ENCODE measurements at places on chromosomes 6 and 20.

GRCh38 chr6:23633996-23634395 lies 492.0 kb upstream of the NRSN1 start:
- DNase-seq, result no peak

DNA sequence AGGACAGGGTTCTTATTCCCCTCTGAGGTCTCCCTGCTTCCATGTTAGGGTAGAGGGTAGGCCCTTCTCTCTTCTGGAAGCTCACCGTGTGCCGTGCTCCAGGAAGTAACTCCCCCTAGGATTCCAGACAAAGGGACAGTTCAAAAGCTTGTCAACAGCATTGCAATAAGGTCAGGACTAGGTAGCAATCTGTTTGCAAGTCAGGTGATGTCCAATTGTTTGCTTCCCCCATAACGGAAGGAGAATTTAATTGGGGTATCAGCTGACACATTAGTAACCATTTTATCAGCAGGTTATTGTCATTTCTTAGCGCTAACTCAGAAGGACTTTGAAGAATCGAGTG lies 41.9 kb downstream of the SYNJ2 start:
- DNase-seq, result no peak

DNA sequence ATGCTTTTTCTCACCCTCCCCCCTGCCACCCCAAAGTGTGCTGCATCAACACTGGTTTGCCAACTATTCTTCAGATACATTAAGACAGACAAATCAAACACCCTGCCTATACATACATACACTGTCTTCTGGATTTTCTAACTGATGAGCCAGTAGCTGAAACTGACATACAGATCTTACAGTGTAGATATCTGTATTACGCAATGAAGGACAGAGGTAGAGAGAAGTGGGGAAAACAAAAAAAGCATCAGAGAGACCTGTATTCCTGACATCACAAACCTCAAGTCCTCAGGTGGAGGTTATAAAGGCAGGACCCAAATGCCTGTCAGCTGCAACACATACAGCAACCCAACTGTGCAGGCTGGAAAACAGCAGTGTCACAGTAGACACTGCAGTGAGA lies 535.4 kb downstream of the HACE1 start:
- no peak for DNase-seq

DNA sequence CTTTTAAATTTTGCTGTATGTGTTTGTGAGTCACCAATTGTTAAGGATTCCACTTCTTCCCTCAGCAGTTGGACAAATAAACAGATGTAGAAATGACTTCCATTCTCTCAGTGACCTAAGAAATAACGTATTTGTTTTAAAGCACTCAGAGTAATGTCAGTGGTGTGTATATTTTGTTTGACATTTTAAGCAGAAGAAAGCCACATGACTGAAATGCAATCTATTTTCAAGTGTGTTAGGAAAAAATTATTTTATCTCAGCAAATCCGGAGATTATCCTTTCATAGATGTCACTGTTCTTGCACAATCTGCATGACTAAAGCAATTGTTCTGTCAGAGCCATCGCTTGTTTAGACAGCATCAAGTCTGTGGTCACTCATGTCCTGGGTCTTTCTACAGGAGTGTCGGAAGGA lies 77.1 kb downstream of the JAG1 start:
- no peak for DNase-seq

GRCh38 chr20:39623584-39624234 lies 661.6 kb downstream of the DHX35 start:
- DNase-seq, result no peak

GRCh38 chr6:36662380-36662779 lies 16.1 kb upstream of the CDKN1A start:
- no peak for DNase-seq

GRCh38 chr6:31899882-31900722 lies 1.8 kb downstream of the ZBTB12 start:
- DNase-seq, result no peak

GRCh38 chr20:57167971-57168701 lies 98.3 kb downstream of the BMP7 start:
- DNase-seq, result no peak

DNA sequence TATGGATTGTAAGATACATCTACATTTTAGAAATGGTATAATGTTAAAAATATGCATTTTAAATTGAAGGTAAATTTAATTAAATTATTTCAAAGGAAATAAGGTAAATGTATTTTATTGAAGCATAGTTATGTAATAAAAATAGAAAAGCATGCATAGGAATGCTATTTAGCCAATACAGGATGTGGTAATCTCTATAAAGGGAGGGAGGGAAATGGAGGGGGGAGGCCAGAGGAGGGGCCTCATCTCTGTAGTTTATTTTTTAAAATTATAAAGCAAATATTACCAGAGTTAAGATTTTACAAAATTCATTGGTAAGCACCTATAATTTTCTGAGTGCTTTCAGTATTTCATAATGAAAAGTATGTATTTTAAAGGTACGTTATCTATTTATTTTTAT lies 27.2 kb downstream of the SLC16A10 start:
- no peak for DNase-seq

GRCh38 chr6:16228709-16229665 lies 9.4 kb upstream of the GMPR start:
- no peak for DNase-seq

DNA sequence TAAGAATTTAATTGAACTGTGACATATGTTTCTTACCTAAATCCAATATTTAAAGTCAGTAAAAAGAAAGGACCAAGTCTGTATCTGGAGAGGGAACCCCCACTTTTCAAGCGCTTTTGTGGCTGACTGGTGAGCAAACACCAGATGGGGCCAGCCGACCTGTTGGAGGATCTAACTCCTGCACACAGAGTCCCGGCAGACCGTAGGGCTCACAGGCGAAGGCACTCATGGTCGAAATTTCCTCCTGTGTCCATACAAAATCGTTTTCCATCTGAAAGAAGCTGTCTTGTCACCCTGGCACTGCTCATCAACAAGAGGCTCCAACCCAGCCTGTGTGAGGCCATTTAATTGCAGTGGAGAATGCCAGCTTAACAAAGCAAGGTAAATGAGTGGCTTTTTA lies 94.0 kb downstream of the SCML4 start:
- no peak for DNase-seq

DNA sequence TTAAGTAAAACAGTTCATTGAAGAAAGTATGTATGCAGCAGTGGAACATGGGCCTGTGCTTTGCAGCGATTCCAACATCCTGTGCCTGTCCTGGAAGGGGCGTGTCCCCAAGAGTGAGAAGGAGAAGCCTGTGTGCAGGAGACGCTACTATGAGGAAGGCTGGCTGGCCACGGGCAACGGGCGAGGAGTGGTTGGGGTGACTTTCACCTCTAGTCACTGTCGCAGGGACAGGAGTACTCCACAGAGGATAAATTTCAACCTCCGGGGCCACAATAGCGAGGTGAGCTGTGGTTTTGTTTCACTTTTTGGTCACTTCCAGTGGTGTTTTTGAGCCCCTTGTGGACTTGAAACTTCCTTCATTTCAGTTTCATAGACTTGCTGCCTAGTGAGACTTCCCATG lies 1.7 kb downstream of the TULP4 start:
- no peak for DNase-seq

GRCh38 chr20:1968964-1969363 lies 24.9 kb downstream of the PDYN start:
- no peak for DNase-seq

GRCh38 chr6:8219352-8219943 lies 117.1 kb upstream of the EEF1E1 start:
- no peak for DNase-seq

- no peak for DNase-seq
These were observed 57.4 kb upstream of the CTNNBL1 start for GRCh38 chr20:37636212-37636975.

DNA sequence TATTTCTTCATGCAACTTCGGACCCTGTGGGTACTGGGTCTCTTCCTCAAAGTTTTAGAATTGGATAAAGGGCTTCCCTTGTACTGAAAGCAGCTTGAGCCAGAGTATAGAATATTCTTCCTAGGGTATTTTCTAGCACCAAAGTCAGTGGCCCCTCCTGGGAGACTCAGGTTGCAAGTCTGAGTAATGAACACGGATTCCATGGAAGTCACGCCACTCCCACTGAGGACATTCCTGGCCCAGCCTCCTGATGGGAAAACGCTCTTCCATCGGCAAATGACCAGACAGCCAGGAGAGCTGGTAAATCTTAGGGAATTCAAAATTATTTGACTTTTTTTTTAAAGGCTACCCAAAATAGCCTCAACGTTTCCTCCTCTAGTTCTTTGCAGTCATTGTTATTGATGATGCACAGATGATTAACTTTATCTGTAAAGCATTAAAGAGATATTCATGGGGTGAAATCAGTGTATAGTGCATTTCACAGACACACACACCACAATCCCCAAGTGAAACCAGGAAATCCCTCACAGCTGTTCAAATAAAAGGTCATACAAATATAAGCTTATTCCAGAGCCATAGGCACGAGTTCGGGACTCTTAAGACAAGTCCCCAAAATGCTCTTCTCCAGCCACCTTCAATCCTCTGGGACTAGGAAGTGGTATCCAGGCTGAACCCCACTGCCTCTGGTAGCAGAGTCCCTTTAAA lies 248.8 kb downstream of the SOD2 start:
- no peak for DNase-seq

GRCh38 chr6:96766769-96767168 lies 70.5 kb downstream of the GPR63 start:
- no peak for DNase-seq

- no peak for DNase-seq
These were observed 17.9 kb upstream of the ABRACL start for GRCh38 chr6:139010674-139011073.

DNA sequence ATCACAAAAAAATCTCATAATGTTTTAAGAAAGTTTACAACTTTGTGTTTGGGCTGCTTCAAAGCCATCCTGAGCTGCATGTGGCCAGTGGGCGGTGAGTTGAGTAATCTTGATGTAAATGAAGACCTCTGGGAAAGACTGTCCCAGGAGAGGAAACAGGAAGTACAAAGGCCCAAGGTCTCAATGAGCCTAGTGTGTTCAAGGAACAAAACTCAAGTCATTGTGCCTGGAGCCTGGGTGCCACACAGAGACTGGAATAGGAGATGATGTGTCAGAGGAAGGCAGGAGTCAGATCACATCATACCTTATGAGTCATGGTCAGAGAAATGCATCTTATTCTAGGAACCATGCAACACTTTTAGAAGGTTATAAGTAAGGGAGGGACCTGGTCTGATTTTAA lies 51.5 kb downstream of the COL19A1 start:
- no peak for DNase-seq

DNA sequence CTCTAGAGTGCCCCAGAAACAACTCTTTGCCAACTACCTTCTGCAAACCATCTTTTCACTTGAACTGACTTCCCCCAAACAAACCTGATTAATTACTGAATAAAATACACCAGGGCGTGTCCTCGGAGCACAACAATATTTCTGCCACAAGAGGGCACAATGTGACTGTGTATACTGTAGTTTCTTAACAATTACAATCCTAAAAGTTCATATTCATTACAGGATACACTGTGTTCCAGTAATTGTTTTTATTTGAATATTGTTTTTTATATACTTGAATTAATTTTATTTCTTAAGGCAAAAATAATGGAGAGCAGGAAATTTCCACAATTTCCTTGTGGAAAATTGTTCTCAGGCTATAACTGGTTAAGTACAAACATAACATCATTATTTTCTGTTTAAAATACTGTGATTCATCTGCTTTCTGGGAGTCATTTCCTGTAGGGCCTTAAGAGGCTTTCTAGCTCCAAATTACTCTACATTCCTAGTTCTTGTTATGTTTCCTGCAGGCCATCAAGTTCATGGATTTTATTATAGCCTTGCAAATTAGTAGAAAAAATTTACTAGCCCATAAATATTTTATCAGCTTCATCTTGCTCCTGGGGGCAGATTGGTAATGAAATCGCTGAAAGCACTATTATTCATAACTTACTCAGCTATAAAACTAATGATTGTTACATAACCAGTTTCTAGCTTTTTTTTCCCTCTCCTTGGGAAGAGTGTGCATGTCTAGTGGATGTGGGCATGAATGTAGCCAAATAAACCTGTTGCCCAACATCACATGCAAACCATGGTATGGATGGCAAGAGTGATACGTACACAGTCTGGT lies 51.9 kb upstream of the SLC22A16 start:
- DNase-seq, result no peak

DNA sequence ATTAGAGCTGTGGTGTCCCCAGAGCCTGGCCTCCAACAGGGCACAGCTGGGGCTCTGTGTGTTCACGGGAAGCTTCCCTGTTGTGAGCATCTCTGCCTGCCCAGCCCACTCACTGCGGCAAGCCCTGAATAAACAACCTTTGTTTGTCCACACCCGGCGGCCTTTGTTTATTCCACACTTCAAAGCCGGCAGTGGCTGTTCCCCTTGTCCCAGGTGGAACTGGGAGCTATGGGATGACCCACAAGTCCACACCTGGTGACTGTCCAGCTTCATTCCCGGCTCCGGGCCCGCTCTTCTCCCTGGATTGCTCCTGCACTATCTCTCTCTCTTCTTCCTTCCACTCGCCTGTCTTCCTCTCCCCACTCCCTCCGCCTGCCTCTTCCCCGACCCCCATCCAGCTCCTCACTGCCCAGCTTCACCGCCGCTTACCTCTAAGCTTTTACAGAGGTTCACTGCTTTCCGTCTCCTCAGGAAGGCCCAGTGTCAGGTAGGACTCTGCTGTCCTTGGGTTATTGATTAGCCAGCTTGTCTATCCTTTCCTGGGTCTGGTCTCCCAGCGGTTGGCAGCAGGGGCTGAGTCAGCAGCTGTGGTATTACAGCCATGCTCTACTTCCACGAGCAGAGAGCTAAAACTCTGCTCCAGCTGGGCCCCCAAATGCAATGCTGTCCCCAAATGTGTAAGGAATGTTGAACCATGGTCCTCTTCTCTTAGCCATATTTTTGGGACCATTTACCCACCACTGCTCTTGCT lies 17.8 kb downstream of the DACT2 start:
- no peak for DNase-seq

DNA sequence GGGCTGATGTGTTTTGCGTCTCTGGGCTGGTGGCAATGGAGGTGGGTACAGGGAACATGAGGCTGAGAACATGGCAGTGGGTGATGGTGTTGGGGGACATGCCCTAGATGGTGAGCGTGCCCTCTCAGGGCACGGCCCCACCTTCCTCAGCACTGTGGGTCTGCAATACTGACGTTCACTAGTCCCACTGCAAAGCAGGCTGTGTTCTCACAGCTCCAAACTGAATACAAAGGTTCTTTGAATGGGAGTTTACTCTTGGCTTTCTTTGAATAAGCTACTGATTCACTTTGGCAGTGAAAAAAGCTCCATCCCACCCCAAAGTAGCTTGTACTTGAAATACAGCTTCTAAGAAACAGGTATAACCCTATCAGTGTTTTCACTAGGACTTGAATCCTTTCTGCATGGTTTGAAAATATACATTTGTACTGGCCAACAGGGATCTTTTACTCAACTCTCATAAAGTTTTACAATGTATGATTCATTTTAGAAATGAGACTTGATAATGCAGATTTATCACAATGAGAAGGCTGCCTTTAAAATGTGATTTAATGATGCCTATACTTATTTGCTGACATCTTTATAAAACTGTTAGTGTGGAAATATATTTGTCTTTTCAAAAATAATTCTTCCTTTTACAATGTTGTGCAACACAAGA lies 400.7 kb downstream of the ZFAND3 start:
- DNase-seq, result no peak
